ENCODE measurements at places on chromosomes 3 and 15. TPM values are rescaled to one million over a fixed set of nuclear protein-coding genes. Genes with fewer than 3 reads are reported as not detected.

DNA sequence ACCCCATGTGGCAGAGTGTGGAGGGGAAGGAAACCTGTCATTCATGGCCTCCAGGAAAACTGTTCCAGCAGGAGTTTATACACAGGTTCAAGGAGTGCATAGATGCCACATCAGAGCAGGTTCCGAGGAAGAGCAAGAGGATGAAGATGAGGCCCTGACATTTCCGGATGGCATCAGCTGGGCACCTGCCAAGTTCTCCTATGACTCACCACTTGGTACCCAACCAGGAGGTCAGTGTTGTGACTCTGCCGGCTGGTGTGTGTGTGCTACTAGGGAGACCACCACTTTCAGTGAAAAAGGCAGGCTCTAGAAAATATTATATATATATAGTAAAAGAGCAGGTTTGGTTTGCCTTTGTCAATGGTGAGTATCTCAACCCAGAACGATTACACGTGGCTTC, 69.3 kb downstream of the NTRK3 start:
- no peak for DNase-seq

The MAP6D1 gene
- total RNA-seq: 2.1 TPM

DNA sequence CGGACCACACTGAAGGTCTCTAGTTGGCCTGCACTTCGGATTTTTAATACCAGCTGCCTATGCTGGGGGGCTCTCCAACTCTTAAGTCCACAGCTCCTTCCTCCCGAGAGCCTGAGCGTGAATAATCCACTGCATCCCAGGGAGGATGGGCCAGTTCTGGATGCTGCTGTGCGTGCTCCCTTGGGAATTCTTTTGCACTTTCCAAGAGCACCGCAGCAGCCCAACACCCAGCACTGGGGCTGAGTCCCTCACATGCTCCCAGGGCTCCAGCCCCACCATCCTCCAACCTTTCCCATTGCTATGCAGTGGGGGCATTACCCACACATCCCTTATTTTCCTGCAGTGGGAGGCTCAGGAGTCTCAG, 136.4 kb upstream of the IQSEC1 start:
- DNase-seq: no peak

DNA sequence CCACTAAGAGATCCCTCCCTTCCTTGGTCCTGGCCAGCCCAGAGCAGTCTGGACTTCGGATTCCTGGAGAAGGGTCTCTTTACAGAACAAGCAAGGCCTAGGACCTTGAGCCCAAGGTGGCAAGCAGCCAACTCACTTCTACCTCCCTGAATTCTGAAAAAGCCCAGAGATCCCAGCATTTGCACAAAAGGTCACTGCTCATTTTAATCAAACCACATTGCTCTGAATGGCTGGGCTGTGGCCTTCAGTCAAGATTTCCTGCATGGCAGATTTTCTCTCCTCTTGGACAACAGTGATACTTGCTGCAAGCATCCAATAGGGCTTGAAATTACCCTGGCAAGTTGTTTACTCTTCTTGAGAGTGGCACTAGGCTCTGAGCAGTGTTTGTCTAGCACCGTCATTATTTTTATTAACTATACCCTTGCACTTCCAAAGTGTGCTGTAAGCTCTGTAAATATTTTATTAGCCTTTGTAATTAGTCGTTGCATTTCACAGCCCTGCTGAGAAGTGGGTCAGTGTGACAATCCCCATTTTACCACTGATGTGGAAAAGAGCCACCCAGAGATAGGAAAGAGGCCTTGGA, 274.7 kb upstream of the CTNNB1 start:
- DNase-seq: no peak

The ARRDC4 gene
- 1.0 TPM for total RNA-seq

- DNase-seq: peak; percentile 96
These were observed 78.4 kb downstream of the IQSEC1 start for GRCh38 chr3:12994607-12995388.

GRCh38 chr3:119810018-119810435, 28.1 kb downstream of the NR1I2 start:
- peak; percentile 79 for DNase-seq

DNA sequence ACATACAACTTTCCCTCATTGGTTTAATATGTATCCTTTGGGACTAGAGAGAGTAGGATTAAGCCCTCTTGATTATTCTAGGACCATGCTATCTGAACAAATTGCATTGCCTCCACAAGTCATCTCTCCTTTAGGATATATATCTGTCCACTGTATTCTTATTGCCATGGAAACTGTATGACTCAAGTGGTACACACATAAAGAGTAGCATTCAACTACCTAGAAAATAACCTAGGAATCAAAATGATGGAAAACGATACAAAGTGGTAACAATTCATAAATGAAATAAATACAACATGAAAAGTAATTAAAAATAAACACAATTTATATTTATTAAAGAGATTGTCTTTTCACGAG, 212.1 kb upstream of the P2RY1 start:
- DNase-seq: no peak

- DNase-seq: peak; percentile 93
These were observed 17.2 kb upstream of the GNB5 start for GRCh38 chr15:52208306-52208946.

GRCh38 chr15:73838831-73839426, 34.4 kb upstream of the TBC1D21 start:
- no peak for DNase-seq

DNA sequence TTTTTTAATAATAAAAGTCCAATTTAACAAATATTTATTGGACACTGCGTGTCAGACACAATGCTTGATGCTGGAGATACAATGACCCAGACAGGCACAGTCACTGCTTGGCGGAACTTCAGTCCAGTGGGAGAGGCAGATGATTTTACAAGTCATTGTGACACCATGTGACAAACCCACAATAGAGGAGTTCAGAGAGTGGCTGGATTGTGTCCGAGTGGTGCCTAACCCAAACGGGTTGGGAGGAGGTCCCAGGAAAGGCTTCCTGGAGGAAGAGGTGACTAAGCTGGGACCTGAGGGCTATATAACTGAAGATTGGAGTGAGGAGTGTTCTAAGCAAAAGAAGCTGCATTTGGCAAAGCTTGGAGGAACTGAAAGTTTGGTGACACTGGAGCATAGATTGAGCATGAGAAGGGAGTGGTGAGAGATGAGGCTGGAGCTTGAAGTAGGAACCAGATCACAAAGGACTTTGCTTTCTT, 41.4 kb downstream of the CRTC3 start:
- DNase-seq: no peak

The RYR3 gene
- total RNA-seq: not detected
